T-helper 9 cell (primary cell): ENCODE measurements at places on chromosomes 1 and 21.

- no peak for DNase-seq
These were observed 4.6 kb downstream of the NENF start for GRCh38 chr1:212437179-212437798.

DNA sequence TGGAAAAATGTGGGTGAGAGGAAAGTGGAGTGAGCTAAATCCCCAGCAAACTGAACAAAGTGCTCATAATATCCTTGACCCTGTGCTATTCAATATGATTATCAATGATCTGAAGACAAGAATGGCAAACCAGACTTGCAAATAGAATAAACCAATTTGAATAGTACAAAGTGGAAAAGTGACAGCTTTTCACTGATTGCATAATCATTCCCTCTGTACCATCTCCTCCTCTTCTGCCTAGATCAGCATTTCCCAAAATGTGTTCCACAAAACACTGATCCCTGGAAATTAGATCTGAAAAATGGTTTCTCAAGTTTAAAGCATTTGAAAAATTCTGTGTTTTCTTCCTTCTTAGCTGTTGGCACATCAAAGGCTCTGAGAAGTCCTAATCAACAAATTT lies 8.1 kb downstream of the MTF1 start:
- no peak for DNase-seq

DNA sequence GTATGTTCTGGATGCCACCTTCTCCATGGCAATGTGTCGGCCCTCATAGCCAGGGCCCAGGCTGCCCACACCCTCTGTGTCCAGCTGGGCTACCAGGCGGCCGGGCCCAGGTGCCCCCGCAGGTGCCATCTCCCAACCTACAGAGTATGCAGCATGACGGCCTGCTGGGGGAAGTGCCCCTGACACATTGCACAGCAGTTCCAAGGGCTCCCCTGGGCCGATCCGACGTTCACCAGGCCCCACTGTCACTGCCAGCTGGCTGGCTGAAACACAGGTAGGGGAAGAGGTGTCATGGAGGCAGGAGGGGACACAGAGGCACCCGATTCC lies 5.4 kb downstream of the IGSF8 start:
- no peak for DNase-seq

DNA sequence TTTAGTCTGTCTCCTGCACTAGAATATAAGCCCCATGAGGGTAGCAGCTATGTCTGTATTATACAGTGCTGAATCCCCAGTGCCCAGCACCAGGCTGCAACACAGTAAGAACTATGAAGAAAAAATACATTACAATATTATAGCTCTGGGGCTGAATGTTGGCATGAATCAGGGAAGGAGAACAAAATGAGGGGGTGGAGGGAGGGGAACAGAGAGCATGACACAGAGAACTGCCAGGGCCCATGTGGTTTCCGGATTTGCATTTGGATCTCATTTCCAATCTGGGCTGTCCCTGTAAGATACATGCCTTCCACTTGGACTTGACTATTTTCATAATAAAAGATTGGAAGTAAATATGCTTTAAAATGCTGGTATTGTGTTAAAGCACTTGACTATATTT lies 35.8 kb downstream of the C1orf198 start:
- DNase-seq = no peak
